ENCODE measurements at places on chromosomes 11 and 22.

DNA sequence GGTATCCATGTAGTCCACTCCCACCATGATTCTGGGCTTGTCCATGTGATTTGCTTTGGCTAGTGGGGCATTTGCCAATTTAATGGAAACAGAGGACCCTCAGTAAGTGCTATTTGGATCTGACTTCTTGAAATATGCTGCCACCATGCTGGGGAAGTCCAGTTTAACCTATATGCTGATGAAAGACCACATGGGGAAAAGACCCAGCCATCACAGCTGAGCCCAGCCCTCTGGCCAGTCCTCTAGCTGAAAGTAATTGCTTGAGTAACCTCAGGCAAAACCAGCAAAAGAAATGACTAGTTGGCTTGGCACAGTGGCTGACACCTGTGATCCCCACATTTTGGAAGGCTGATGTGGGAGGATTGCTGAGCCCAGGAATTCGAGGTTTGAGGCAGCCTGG, 61.5 kb downstream of the ATG16L2 start:
- no peak for DNase-seq

- peak; percentile 93 for DNase-seq
Observed at GRCh38 chr11:128881221-128881620, 9.9 kb upstream of the KCNJ5 start.

- no peak for DNase-seq
Observed at GRCh38 chr11:35139722-35140282, 831 bp downstream of the CD44 start.

GRCh38 chr11:96641261-96641660, 251.4 kb downstream of the JRKL start:
- DNase-seq, result no peak

DNA sequence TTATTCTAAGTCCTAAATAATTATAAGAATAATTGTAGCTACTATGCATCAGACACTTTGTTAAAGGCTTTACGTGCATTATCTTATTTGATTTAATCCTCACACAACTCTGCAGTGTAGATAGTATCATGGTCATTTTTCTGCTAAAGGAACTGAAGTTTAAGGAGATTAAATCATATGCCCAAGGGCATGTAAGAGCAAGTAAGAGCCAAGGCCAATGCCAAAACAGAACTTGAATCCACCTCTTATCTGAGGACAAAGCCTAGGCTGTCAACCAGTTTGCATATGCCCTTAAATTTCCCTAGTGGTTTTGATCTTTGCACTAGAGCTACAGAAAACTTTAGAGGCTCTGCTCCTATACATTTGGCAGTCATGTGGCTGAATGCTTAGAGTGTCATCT, 65.6 kb upstream of the OR5AK2 start:
- no peak for DNase-seq

DNA sequence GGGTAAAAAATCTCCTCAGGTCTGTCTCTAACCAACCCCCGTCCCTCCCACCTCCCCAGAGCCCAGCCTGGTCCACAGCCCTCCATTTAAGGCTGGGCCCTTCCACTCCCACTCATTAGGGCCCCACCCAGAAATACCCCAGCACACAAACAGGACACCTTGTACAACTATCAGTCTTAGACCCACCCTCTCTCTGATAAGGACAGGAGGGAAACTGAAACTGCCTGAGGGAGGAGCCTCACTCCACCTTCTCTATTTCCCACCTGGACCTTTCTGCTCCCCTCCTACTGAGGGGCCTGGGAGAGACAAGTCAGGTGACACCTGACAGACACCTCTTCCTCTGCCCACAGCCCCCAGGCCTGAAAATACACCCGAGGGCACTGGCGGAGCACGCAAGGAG, 90.2 kb downstream of the PLEKHA7 start:
- no peak for DNase-seq

DNA sequence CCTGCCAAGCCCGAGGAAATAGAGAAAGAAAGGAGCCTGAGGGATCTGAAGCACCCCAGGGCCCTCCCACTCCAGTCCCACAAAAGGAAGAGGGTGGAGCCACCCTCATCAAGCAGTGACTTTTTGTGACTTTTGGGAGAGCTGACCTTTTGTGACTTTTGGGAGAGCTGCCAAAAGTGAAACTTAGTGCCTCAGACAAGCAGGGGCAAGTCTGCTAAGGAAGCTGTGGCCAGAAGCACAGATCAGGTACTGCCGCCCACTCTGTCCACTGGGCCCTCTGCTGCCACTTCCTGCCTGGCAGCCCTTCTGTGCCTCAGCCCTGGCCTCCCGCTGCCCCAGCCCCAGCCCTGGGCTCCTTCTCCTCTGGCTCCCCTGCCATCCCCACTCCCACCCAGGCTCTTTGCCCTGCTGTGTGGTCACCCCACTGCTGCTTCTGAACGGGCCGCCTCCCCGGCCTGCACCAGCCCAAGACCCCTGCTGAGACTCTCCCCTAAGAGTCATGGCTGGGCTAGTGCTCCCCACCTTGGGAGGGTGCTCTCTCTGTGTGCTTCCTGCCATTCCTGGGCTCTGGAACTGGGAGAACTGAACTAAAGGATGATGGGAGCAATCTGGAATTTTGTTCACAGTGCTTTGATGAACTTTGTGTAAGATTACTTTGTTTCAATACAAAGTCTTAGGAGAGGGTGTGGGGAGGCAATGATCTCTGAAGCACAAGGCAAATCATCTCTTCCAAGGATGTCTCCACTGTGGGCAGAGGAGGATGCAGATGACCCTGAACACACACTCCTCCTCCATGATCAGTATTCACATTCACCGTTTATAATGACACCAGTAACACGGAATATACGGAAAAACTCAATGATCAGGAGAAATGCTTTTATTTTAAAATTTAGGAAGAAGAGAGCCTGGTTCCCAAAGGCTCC, at the start of gene APOBEC3H:
APOBEC3H (plus strand) TSS at position 147 of the 923 bp plus-strand sequence. CDS start 3,035 bp downstream, outside the sequence.
- no peak for DNase-seq

- DNase-seq, result no peak
Observed at GRCh38 chr11:112596324-112596723, 335.7 kb upstream of the PLET1 start.

DNA sequence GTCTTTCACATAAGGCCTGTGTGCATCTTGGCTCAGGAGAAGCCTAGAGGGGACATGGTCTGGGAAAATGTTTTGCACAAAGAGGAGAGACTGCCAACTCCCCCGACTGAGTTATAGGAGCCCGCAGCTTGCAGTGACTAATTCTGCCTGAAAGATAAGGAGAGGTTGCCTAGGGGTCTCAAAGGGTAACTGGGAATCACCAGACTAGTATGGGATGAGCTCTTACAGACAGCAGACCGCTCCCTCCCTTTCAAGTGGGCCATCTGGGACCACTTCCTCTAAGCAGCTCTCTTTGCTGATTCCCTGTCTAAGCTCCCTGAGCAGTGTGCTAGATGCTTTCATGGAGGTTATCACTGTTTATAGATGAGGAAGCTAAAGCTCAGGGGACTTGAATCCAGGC, 105.1 kb downstream of the TENM4 start:
- no peak for DNase-seq

DNA sequence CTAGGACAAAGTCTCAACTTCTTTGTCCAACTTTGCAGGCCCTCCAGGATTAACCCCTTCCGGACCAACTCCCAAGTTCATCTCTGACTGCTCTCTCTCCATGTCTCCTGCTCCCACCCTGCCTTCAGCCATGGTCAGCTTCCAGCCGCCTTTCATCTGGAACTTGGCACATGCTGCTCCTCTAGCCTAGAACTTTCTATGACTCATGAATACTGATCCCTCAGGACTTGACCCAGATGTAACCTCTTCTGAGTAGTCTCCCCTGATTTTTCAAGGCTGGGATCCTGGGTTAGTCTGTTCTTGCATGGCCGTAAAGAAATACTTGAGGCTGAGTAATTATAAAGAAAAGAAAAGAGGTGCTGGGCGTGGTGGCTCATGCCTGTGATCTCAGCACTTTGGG, 5.2 kb upstream of the SLC15A3 start:
- DNase-seq, result no peak

DNA sequence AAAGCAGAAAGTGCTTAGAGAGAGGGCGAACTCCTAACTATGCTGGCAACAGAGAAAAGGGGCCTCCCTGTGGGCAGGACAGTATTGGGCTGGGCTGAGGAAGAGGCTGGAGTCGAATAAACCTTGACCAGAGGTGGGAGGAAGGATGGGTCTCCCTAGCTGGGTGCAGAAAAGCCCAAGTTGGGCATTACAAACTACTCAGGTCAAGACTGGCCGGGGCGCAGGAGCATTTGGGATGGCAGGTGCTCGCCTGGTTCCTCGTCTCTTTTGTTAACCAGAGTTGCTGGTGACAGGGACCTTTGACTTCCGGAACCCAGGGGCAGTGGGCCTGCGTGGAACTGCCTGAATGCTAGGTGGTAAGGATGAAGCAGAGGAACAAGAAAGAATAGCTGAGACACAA, 80.3 kb upstream of the SHISAL1 start:
- DNase-seq, result no peak

- no peak for DNase-seq
Observed at GRCh38 chr11:76628408-76628947, 42.1 kb downstream of the LRRC32 start.

GRCh38 chr11:86624366-86624765, 48.0 kb downstream of the ME3 start:
- DNase-seq, result no peak

- no peak for DNase-seq
Observed at GRCh38 chr11:109968299-109968698, 124.9 kb upstream of the ZC3H12C start.

DNA sequence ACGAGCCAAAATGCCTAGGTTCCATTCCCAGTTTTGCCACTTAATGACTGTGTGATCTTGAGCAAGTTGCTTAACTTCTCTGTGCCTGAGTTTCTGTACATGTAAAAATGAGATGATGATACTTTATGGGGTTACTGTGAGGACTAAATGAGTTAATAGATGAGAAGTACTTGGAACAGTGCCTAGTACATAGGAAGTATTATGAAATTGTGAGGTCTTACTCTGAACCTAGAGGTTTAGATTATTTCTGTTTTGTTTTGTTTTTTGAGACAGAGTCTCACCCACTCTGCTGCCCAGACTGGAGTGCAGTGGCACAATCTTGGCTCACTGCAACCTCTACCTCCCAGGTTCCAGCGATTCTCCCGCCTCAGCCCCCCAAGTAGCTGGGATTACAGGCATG, 227.0 kb upstream of the POU2AF2 start:
- DNase-seq, result no peak

- DNase-seq, result no peak
Observed at GRCh38 chr11:101584129-101584515, 315 bp upstream of the TRPC6 start.

- no peak for DNase-seq
Observed at GRCh38 chr11:84645988-84646694, 981.0 kb downstream of the DLG2 start.

DNA sequence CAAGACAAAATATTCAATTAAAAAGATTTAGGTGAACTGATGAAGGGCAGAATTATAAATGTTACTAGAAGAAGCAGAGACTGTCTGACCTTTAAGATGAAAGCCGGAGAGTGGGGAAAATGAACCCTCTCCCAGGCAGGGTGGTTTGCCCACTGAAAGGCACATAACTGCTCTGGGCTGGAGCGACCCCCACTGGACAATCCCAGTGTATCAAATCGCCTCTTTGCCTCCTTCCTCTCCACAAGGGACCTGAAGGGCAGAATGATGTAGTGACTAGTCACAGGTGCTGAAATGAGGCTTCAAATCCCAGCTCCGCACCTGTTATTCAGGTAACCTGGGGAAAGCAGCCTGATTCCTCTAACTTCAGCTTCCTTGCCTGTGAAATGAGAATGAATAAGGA, 69.0 kb downstream of the EFCAB6 start:
- no peak for DNase-seq
